ENCODE measurements at places on chromosomes 11 and 22.

- no peaks in the 10 kb centered on the region for H3K4me1 ChIP-seq
- no peak for DNase-seq
- no peak overlapping the region for H3K4me3 ChIP-seq
- no peak overlapping the region for H3K27ac ChIP-seq
- no peaks in the 10 kb centered on the region for H3K36me3 ChIP-seq
- H3K27me3 ChIP-seq, result no peaks in the 10 kb centered on the region
These were observed 45.7 kb downstream of the PHF21B start for GRCh38 chr22:44963832-44964721.

GRCh38 chr22:22786301-22787115 lies 101.1 kb upstream of the IGLL5 start:
- H3K4me3 ChIP-seq, result no peak overlapping the region
- no peak overlapping the region for H3K27ac ChIP-seq
- no peaks in the 10 kb centered on the region for H3K27me3 ChIP-seq
- H3K36me3 ChIP-seq, result no peaks in the 10 kb centered on the region
- H3K4me1 ChIP-seq, result peaks cover 8% of the 10 kb centered on the region

- no peaks in the 10 kb centered on the region for H3K27me3 ChIP-seq
- peaks cover 4% of the 10 kb centered on the region for H3K36me3 ChIP-seq
- DNase-seq, result no peak
- H3K27ac ChIP-seq, result peak overlapping the region; percentile 56
- no peak overlapping the region for H3K4me3 ChIP-seq
These were observed 52.9 kb downstream of the COPB1 start for GRCh38 chr11:14446701-14447169.

GRCh38 chr11:1558775-1559110 lies 13.3 kb downstream of the DUSP8 start:
- H3K4me3 ChIP-seq, result no peak overlapping the region
- H3K4me1 ChIP-seq, result no peaks in the 10 kb centered on the region
- H3K36me3 ChIP-seq, result no peaks in the 10 kb centered on the region
- no peak for DNase-seq
- no peaks in the 10 kb centered on the region for H3K27me3 ChIP-seq
- H3K27ac ChIP-seq, result no peak overlapping the region

DNA sequence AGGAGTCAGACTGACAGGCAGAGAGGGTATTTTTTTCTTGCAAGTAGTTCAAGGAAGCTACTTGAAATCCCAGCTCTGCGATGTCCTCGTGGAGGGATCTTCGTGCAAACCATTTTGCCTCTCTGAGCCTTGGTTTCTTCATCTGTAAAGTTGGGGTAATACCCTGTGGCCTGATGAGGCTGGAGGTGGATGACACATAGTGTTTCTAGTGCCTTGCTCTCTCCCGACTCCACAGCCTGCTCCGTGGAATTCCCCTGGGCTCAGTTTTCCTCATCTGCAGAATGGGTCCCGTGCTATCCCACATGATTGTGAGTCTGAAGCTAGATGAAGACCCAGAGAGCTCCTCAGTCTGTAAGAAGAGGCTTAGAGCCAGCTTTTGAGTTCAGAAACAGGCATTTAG lies 32.7 kb downstream of the DAGLA start:
- no peaks in the 10 kb centered on the region for H3K36me3 ChIP-seq
- no peak overlapping the region for H3K4me3 ChIP-seq
- H3K4me1 ChIP-seq, result no peaks in the 10 kb centered on the region
- no peaks in the 10 kb centered on the region for H3K27me3 ChIP-seq
- DNase-seq, result no peak

DNA sequence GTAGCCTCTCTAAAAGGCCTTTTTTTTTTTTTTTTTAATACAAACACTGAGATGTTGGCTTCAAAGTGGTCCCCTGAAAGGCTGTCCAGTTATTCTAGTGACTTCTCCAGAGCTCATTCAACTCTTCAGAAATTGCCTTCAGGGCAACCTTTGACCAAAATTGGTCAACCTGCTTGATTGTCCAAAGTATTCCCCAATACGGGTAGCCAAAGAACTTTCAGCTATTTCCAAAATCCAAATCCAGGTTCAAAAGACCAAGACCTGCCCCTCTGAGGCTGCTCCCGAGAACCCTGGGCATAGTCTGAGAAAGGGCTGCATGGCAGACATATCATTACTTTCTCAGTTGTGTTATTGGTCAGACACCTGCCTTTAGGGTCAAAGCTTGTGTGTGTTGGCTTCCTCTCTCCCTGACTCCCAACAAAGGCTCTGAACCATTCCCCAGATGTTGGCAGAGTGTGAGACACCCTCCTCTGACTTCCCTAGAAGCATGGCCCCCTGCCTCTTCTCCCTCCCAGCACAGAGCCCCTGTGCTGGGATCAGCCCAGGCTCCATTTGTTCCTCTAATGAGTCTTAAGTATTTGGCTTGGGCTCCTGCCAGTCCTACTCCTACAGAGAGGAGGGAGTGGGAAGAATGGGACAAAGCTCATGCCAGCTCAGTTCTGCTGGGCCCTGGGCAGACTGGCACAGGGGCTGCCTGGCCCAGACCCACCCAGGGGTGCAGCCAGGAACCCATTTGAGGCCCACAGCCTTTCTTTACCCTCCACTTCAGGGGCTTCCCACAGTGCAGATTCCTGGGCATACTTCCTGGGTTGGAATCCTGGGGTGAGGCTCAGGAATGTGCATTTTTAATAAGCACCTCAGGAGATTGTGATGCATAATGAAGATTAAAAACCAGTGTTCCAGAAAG lies 30.3 kb downstream of the TNKS1BP1 start:
- DNase-seq, result no peak
- no peak overlapping the region for H3K4me3 ChIP-seq
- H3K27ac ChIP-seq, result no peak overlapping the region
- H3K27me3 ChIP-seq, result peaks cover 8% of the 10 kb centered on the region
- H3K36me3 ChIP-seq, result peaks cover 26% of the 10 kb centered on the region

- H3K4me3 ChIP-seq, result no peak overlapping the region
- peaks cover 13% of the 10 kb centered on the region for H3K27me3 ChIP-seq
- no peak for DNase-seq
- no peaks in the 10 kb centered on the region for H3K4me1 ChIP-seq
- H3K36me3 ChIP-seq, result no peaks in the 10 kb centered on the region
These were observed 86.2 kb upstream of the BARX2 start for GRCh38 chr11:129289350-129290040.

DNA sequence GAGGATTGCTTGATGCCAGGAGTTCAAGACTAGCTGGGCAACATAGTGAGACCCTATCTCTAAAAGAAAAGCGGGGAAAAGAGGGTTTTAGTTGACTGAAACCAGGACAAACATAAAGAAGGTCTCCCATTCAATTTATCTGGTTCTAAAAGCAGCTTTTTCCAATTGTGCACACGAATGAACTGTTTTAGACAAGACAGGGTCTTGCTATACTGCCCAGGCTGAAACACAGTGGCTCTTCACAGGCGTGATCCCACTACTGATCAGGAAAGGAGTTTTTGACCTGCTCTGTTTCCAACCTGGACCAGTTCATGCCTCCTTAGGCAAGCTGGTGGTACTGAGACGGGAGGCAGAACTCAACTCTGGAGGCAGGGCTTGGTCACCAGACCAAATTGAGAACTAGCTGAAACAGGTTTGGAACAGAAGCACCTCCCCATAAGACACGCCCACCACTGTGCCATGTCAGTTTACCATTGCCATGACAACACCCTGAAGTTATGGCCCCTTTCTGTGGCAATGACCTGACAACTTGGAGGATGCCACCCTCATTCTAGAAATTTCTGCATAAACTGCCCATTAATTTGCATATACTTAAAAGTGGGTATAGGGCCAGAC lies 2.8 kb upstream of the NUCB2 start:
- peaks cover 5% of the 10 kb centered on the region for H3K36me3 ChIP-seq
- no peak for DNase-seq
- H3K27me3 ChIP-seq, result no peaks in the 10 kb centered on the region
- H3K4me3 ChIP-seq, result no peak overlapping the region
- no peak overlapping the region for H3K27ac ChIP-seq

DNA sequence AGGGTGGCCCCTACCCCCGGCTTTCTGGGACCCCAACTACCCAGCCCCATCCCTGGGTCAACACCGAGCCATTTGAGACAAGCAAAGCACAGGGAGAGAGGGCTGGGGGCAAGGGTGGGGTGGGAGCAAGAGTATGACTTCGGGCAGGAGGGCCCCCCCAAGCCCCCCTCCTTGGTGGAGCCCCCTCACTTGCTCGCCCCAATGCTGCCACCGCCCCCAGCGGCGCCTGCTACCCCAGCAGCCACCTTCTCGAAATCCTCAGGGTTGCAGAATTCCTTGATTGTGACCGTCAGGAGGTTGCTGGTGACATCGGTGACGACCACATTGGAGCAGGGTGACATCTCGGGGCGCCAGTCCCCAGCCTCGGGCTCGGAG lies 6.0 kb downstream of the CBX6 start:
- no peak overlapping the region for H3K27ac ChIP-seq
- no peaks in the 10 kb centered on the region for H3K27me3 ChIP-seq
- no peak for DNase-seq
- H3K36me3 ChIP-seq, result peaks cover 29% of the 10 kb centered on the region
- no peak overlapping the region for H3K4me3 ChIP-seq

DNA sequence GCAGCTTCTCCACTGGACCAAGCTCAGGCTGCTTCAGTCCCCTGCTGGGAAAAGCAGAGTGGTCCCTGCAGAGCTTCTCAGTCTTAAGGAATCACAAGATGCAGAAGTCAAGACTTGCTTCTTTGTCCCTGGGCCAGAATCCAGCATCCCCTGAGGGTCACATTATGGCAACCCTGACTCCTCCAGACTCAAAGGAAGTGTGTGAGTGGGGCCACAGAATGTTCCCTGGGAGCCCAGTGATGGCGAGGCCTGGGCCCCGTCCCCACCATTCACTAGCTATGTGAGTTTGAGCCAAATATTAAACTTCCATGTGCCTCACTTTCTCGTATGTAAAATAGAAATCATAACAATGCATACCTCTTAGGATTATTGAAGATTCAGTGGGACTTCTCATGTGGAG lies 122.2 kb upstream of the NCAM1 start:
- H3K27me3 ChIP-seq, result no peaks in the 10 kb centered on the region
- no peaks in the 10 kb centered on the region for H3K36me3 ChIP-seq
- H3K27ac ChIP-seq, result no peak overlapping the region
- H3K4me3 ChIP-seq, result no peak overlapping the region
